Activated CD4-positive, alpha-beta T cell treated with anti-CD3 and anti-CD28 coated beads for 4 hours (primary cell): ENCODE measurements at places on chromosomes 5 and 9.

DNA sequence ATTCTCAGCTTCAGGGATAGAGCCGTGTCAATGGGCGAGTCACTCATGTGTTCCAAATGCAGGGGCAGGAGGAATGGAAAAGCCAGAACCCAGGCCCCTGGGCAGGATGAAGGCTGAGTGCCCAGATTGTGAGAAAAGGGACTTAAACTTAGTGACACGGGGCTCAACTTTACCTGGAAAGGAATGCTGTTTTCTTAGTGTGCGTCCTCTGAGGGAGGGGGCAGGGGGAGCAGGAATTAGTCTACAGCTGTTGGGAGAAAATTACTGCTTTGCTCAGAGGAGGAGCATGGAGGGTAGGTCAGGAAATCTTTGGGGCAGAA, 14.6 kb downstream of the HK3 start:
- DNase-seq, result no peak

DNA sequence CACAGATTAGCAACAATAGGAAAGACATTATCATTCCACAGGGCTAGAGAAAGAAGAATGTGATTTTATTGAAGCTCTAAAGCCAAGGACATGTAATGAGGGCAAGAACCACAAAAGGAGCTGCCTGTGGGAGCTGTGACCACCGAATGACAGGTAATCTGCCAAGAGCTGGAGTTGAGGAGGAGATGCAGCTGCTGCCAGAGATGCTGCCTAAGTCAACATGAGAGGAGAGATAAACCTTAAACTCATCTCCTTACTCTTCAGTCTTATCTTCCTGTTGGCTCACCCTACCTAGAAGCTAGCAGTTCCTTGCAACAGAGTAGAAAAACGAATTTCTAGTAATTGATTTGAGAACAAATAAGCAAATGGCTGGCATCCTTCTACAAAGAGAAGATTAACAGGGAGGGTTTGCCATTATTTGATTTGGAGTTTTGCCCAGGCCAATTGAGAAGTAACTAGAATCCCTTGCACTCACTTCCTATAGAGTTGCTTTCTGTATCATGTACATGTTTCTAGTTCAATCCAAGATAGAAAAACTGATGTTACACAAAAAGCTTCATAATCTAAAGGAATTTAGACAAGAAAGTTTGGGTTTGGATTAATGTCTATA, 539.2 kb downstream of the TLE1 start:
- no peak for DNase-seq

DNA sequence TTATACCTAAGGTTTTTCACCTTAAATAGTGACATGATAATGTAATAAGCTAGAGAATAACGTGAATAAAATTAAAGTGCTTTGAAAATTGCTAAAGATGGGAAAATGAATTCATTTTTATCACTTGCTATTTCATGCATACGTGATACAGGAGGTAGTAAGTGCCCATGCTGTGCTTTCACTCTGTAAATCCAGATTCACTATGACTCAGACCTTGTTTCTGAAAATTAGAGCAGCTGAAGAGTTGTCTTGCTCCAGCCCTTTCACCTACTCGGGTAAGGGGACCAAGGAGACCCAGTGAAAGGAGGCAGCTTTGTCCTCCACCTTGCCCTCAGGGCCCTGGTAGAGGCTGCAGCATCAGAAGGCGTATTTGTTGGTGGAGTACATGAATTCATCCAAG, 87.9 kb downstream of the ANKH start:
- DNase-seq, result no peak

GRCh38 chr5:111735583-111736270, 21.3 kb downstream of the NREP start:
- DNase-seq, result no peak

- no peak for DNase-seq
Measured at GRCh38 chr5:4480528-4481349, 659.4 kb upstream of the ADAMTS16 start.

DNA sequence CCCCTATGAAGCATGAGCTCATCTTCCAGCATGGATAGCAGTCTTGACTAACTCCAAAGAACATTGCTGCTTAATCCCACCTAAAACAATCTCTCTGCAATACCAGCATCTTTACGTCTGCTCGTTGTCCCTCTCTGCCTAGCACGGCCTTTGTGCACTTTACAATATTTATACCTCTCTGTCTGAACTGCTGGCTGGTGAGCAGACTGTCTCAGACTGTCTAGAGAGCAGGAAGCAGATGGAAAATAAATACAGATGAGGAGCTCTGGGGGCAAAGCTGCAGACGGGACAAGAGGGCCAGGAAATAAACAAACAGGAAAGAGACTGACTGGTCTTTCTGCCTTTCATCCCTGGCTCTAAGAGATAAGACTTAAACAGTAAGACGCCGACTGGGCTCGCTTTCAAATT, 224.8 kb downstream of the ENC1 start:
- DNase-seq, result no peak

- no peak for DNase-seq
Measured at GRCh38 chr9:24932785-24933184, 387.1 kb upstream of the IZUMO3 start.

GRCh38 chr5:173001229-173001841, 17.8 kb downstream of the ATP6V0E1 start:
- no peak for DNase-seq

- no peak for DNase-seq
Measured at GRCh38 chr9:13532407-13532806, 252.9 kb upstream of the MPDZ start.

GRCh38 chr5:62579761-62580160, 1.1 kb downstream of the LRRC70 start:
- no peak for DNase-seq

DNA sequence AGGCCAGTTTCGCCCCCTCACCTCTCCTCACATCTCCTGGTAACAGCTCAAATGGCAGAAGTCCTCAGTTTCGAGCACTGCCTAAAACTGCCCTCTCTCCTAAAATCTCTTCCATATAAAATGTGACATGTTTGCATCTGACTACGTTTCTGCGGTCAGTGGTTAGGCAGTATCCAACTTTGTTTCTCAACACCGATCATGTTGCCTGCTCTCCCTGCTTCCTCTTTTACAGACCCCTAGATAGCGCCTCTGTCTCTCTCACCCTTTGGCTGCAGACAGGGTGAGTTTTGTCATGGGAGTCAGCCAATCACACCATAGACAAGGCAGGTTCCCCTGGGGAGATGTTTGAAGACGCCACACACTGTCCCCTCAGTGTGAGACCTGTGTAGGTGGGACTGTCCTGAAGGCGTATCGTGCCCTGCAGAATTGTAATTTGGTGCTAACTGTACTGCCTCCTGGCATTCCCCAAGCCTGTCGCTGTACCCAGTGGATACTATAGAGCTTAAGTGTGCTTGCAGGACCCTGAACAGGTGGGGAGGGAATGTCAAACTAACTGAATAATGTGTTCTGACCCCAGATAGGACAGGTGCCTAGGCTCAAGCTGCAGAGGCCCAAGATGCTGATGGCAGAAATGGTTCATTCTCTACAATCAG, 1.1 kb downstream of the HEXB start:
- DNase-seq, result no peak

DNA sequence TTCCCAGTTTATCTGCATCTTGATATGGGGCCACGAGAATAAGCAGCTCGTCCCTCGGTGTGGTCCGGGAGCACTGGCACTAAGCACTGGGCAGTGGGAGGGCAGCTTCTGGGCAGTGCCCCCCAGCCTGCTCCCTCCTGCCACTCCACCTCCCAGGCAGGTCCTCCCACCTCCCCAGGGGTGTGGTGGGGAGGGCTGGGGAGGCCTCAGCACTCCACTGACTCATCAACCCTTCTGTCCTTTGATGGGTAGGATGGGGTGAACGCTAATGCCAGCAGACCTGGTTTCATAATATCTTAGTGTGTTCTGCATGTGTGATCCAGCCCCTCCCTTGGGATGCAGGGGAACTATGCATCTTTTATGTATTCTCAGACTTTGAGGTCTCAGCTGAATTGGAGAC, 62.2 kb upstream of the GNE start:
- no peak for DNase-seq

- no peak for DNase-seq
Measured at GRCh38 chr5:179181988-179182387, 121.8 kb downstream of the ZNF354C start.

DNA sequence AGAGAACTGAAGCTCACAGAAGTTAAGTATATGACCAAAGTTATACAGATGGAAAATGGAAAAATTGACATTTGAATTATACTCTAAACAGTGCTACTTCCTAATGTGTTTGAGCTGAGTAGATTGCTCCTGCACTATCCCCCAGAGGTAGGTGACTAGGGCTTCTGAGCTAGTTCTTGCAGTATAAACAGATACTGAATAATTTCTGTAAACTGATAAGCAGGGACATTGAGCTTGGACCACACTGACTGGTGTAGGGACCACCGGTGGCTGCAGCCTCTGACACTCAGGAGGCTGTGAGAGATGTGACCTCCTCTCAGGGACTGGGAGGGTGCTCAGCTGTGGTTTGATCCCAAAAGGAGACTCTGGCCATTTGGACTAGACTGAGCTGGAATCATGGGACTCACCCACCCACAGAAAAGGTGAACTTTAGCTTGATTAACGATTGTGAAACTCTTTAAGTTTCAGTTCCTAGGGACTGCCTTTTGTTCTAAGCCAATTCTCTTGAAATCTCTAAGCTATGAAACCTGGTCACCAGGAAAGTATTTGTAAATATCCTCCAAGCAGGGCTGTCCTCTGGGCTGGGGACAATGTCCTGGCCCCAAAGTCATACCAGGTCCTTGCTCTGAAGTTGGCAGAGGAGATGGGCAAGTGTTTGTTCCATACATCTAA, 291.5 kb downstream of the SEC61B start:
- DNase-seq, result no peak

- no peak for DNase-seq
Measured at GRCh38 chr5:103397739-103398581, 139.4 kb downstream of the MACIR start.

- no peak for DNase-seq
Measured at GRCh38 chr9:129435291-129435690, 185.6 kb downstream of the C9orf50 start.

GRCh38 chr5:121967187-121967586, 5.4 kb downstream of the SRFBP1 start:
- DNase-seq, result no peak

- DNase-seq, result no peak
Measured at GRCh38 chr5:39740404-39740803, 315.6 kb upstream of the DAB2 start.
